ENCODE measurements at places on chromosomes 3 and 15.

DNA sequence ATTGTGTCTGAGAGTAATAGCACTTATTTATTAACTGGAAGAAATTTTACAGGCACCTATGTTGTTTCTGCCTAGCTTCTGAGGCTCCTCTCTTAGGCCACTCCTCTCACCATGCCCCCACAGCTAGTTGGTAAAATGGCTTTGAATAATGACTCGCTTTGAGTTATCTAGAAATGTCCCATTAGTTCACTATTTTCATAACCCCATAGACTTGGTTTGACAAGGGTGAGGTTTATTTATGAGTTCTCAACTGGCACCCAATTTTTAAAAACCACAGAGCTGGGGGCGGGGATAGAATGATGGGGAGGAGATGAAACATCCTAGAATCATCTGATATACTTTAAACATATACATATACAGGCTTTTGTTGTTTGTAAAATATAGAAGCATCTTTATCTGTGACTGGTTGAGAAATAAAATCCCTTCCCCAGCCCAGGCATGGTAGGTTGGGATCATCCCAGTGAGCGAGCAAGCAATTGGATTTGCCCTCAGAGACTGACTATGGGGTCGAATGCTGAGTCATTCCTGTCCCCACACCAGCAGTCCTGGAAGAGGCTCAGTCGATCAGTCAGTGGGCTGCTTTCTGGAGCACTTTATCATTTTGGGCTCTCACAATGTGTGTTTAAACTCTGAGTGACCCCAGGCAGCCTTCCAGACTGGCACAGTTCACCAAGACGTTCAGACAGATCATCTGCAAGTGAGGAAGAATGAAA lies 60.2 kb upstream of the TSEN2 start:
- no peak for DNase-seq

DNA sequence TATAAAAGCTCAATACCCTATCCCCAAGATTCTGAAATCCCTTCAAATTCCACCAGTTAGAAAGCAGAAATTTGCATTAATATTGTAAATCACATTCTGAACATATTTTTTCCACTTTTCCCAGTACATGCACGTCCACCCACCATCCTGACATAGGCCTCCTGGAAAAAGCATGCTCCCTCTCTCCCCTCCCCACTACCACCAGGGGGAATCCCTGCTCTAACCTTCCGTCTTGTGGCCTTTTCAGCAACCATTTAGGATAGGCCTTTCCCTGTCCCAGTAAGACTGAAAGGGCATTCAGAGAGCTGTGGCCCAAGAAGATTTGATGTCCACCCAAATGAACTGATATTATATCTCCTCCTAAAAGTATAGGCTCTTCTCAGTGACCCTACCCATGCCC lies 182.1 kb downstream of the ARRDC4 start:
- DNase-seq: no peak

- DNase-seq: no peak
Measured at GRCh38 chr3:159186581-159186980, 384.7 kb downstream of the MFSD1 start.

- no peak for DNase-seq
Measured at GRCh38 chr3:190326930-190327329, 4.7 kb upstream of the CLDN1 start.

DNA sequence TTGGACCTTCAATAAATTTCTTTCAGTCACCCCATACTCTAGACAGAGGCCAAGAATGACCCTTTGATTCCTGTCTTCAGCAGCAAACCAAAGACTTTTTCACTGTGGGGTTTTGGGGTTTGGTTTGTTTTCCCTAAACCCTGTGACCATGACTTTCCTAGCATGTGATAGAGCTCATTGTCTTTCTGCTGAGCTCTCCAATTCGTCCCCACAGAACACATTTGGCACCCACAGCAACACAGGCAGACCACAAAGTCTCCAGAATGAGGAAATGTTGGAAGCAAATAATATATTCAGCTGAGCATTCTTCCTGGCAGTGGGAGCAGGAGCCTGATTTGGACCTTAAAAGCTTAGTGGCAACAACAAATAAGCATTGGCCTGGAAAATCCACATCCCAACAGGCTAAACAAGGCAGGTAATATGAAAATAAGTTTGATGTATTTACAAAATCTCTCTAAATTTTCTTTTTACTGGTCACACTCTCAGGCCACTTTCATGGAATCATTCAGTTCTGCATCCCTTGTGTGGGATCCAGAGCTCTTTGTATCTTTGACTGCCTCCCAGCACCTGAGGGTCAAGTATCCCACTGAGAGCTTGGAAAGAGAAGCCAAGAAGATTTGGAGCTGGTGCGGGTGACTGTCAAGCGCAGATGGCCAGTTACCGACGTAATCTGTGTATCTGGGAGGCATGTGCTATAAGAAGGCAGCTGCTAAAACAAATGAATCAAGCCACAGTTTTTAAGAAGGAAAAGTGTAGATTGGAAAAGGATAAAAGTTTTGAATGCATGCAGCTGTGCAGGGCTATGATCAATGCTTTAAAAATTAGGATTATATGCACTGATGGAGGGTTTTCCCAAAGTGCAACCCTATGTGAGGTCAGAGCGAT lies 36.5 kb upstream of the CPB1 start:
- no peak for DNase-seq

DNA sequence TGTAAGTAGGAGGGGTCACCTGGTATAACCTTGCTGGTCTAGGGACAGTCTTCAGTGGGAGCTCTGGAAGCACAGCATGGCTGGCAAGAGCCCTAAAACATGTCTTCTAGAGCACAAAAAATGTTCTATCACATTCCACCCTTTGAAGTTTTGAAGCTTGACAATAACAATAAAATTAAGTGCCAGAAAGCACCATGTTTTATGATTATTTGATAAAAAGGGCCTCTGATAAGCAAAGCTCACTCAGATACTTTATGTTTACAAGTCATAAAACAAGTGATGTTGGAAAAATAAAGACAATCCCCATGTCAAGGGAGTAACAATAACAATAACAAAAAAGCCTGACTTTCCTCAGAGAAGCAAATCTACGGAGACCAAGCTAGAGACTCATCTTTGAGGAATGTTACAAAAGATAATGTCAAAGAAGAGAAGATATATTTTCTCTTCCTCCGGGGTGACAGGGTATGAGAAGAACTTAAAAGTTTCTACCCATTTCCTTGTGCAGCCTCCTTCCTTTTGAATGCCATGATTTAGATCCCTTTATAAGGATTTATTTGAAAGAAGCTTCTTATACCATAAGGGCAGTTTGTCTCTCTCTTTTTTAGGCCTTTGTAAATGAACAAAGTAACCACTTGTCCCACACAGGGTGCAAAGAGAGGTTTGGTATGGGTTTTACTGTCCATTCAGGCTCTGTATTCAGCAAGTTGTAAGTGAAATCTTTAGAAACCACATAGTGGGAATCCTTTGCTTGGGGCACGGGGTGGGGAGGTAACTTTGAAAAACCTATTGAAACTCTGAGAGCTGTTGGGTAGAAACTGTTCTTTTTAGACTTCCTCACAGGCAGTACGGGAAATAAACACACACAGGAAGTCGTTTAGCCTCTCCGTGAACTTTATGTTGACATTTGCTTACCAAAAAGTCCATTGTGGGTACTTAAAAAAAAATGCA lies 109.6 kb upstream of the RBMS3 start:
- DNase-seq: no peak

DNA sequence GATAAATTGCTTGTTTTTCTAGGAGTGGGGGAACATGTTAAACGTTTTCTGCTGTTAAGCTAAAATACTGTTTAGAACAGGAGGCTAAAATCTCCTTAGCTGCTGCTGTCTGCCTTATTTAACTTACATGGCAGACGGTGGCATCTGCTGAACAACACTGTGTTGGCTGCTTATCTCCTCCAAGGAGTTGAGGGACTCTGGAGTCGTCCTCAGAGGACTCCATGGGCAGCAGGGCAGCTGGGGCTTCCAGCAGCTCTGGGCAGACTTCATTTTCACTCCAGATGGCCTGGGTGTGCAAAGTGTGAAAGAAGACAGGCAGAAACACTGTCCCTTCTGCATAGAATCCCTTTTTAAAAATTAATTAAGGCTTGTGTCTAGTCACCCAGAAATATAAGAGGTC lies 52.9 kb upstream of the NUDT16 start:
- DNase-seq: no peak

- DNase-seq: no peak
Measured at GRCh38 chr3:52722491-52722890, 16.6 kb downstream of the SPCS1 start.

DNA sequence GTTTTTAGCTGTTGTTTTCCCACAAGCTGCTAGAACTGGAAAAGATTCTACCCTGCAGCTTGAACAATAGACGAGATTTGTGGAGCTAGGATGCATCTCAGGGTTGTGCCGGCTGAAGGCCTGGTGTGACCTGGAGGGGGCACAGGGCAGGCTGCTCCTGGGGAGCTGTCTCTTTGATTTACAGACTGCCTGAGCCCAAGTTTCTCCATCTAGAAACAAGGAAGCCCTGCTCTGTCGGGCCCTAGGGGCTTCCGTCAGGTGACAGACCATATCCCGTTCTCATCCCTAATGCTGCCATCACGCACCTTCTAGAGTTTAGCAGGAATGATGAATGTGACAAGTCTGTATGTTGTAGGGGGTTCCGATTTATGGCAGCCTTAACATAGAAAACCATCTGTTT lies 7.9 kb upstream of the CPNE9 start:
- DNase-seq: no peak

DNA sequence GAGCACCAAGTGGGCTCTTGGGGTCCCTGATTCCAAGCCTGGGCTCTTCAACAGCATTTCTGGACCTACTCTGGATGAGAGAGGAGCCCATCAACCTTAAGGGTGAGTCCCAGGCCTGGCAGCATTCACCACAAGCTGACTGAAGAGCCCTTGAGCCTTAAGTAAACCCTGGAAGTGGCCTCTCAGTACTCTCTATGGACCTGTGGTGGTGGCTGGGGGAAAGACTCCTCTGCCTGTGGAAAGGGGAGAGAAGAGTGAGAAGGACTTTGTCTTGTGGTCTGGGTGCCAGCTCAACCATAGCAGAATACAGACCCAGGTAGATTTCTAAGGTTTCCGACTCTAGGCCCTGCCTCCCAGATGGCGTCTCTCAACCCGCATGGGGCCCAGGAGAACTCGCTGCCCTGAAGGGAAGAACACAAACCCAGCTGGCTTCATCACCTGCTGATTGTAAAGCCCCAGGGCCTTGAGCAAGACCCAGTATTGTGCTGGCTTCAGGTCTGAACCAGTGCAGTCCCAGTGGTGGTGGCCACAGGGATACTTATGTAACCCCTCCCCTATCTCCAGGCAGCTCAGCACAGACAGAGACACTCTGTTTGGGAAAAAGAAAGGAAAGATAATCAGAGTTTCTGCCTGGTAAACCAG lies 71.4 kb downstream of the TFDP2 start:
- no peak for DNase-seq

DNA sequence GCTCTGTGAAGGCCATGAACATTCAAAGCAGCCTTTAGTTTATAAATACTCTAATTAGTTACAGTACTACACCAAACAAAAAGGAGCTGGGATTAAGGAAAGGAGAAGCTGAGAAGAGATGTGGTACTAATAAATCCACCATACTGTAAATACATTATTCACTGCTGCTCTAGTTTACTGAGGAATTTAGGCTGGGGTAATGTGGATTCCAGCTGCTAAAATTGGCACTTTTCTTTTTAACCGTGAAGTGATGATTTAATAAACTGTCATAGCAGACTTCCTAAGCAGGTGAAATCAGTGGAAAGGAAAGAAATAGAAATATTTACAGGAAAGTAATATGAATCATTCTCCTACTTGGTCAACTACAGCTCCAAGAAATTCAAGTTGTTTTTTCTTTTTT lies 88.7 kb downstream of the TFG start:
- no peak for DNase-seq

DNA sequence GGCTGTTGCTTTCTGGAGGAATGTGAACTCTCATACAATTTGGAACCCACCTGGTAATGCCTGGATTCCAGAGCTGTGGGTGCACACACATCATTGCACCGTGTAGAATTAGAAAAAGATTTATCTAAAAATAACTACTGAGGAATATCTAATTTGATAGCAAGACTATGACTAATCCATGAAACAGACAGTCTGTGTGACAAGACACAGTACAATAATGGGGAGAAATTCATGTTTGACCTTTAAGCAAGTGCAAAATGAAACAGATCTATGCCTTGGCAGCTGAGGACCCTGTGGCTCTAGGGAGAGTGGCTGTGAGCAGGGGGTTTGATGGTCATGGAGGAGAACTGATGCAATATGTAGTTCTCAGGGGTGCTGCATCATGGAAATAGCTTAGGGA lies 7.9 kb upstream of the DOCK3 start:
- no peak for DNase-seq

- no peak for DNase-seq
Measured at GRCh38 chr15:81947548-81947947, 98.3 kb downstream of the MEX3B start.

GRCh38 chr3:113783463-113783862 lies 36.6 kb downstream of the ATP6V1A start:
- DNase-seq: no peak

- DNase-seq: no peak
Measured at GRCh38 chr3:25178672-25179071, 249.4 kb upstream of the RARB start.

- no peak for DNase-seq
Measured at GRCh38 chr3:107910713-107911259, 180.0 kb downstream of the CD47 start.

- no peak for DNase-seq
Measured at GRCh38 chr15:49625460-49626036, 4.7 kb downstream of the DTWD1 start.

DNA sequence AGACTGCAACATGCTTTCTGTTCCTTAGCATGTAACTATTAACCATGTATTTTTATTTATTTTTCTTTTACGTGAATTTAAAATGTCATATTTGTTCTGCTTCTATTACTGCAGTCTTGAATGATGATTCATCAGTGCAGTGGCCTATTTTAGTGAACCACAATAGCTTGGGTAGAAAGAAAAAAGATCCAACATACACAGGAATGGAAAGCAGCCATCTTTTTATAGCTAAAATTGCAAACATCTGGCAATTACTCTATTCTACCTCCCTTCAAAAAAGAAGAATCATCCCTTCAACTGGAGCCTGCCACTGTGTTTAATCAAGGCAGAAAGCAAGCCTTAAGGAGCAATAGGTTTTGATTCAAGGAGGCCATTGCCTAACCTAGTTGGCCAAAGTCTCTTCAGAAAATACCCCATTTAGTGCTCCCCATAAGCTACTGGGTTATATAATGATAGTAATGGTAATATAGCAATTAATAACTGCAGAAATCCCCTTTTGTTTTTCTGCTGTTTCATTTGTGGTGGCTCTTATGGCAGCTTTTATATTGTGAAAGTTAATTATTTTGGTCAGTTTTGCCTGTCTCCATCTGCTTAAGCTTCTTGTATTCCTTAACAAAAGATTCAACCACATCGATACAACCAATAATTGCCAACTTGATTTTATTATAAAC lies 267.3 kb downstream of the LPP start:
- DNase-seq: no peak

GRCh38 chr3:146067048-146067447 lies 93.9 kb downstream of the PLOD2 start:
- DNase-seq: no peak

- DNase-seq: no peak
Measured at GRCh38 chr3:190552021-190552420, 38.1 kb downstream of the IL1RAP start.

DNA sequence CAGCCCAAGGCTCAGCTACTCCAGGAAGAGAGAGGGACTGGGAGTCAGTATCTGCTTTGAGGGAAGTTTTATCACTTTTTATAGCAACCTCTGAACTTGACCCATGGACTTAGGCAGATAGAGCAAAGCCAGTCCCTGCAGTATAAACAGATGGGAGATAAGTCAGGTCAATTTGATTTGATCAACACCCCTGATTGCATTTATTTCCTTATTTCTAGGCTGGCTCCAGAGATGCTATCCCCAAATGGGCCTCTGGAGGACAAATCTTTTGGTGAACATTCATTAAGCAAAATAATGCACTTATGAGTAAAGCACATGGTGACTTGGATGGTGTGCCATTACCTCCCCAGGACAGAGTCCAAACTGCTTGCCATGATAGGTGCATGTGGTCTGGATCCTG lies 8.9 kb upstream of the IDH3A start:
- DNase-seq: no peak
